ENCODE measurements at places on chromosomes 1 and 21.

- DNase-seq = no peak
Observed at GRCh38 chr1:220003610-220004299, 42.5 kb downstream of the EPRS1 start.

- DNase-seq = no peak
Observed at GRCh38 chr1:204307334-204307883, 52.3 kb downstream of the PLEKHA6 start.

GRCh38 chr1:79667848-79668696, 661.5 kb upstream of the ADGRL4 start:
- DNase-seq = no peak

GRCh38 chr1:89310505-89310904, 37.8 kb upstream of the GBP5 start:
- no peak for DNase-seq

GRCh38 chr21:41786509-41786987, 19.7 kb upstream of the RIPK4 start:
- no peak for DNase-seq

- no peak for DNase-seq
Observed at GRCh38 chr1:19232524-19232846, 18.8 kb downstream of the EMC1 start.

- DNase-seq = no peak
Observed at GRCh38 chr1:162215902-162216301, 146.4 kb downstream of the NOS1AP start.

Measured in stimulated activated CD8-positive, alpha-beta memory T cell treated with anti-CD3 and anti-CD28 coated beads, Interleukin-12 subunit alpha, Interleukin-12 subunit beta, amount 100 ng/mL, for 4 hours (primary cell).